ENCODE measurements at places on chromosomes 5 and 9.

DNA sequence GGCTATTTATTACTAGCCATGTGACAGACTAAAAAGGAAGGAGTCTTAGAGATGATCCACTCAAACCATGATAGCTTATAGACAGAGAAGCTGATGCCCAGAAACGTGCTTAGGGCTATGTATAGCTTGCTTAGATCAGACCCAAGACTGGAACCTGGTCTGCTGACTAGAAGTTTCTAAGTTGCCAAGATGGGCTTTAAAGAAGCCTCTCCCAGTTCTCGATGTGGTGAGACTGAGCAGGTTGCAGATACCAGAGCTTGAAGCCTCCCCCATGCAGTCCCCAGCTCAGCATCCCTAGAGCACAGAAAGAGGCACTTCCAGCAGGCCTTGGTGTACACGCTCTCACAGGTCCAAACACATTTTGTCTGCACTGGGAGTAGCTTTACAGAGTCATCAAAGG is 51.1 kb upstream of the ATP10B start:
- DNase-seq: no peak

DNA sequence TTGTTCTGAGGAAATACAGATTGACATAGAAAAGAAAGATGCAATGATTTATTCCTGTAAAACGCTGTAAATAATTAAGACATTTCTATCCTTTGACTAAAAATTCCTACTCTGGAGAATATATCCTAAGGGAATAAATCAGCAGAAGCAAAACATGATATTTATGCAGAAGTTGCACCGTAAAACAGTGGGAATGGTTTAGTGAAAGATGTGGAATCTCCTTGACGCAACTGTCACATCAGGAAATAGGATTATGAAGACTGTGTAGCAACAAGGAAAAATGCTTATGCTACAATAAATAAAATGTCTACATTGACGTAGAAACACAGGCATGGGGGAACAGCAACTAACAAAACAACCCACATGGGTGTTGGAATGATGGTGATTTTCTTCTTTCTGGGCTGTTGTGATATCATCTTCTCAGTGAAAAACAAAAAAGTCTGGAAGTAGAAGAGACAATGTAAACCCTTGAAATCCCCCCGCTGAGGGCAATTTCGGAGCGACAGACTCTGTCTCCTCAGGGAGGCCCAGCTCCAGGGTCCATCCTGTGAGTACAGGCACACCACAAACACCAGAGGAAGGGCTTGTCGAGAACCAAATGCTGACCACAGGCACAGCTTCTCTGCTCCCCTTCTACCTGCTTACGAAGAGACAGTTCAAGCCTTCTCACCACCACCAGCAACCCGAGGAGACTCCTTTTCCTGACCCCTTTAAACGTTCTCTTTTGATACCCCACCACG is 25.2 kb downstream of the COL23A1 start:
- DNase-seq: no peak

- DNase-seq: no peak
These were observed 128.1 kb upstream of the LHFPL2 start for GRCh38 chr5:78776637-78777036.

GRCh38 chr9:74810200-74810599 is 77.5 kb downstream of the TRPM6 start:
- DNase-seq: no peak

- no peak for DNase-seq
These were observed 20.4 kb upstream of the DELE1 start for GRCh38 chr5:141903261-141903660.

- DNase-seq: no peak
These were observed 92.8 kb downstream of the CDC42SE2 start for GRCh38 chr5:131356619-131357018.

DNA sequence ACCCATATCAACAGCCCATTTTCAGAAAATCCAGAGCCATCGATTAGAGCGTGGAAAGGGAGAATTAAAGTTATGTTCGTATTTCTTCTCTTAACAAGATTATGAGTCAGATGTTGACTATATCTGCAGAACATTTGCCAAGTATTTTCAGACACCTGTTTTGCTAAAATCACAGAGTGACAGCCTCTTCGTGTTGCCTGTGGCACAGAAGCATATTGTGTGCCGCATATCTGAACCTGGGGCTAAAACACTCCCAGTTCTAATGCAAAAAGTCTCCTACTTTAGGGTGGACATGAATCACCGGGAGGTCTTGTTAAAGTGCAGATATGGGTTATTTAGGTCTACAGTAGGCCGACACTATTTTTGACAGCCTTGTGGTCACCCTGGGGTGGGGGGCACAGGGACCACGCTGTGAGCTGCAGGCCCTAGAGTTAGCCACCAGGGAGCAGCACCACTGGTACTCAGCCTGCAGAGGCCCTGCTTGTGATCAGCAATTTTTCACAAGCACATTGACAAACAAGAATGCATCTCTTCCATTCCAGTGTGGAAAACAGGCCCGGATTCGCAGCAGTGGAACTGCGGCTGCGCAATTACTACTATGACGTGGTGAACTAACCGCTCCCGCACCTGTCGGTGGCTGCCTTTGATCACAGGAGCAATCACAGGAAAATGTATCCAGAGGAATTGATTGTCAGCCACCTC is 93.5 kb downstream of the SYK start:
- DNase-seq: no peak

GRCh38 chr9:95570150-95570549 is 53.4 kb upstream of the PTCH1 start:
- no peak for DNase-seq

All from GM20000 (cell line).